T-cell (primary cell): ENCODE measurements at places on chromosomes 5 and 9. TPM values are rescaled to one million over a fixed set of nuclear protein-coding genes. Genes with fewer than 3 reads are reported as not detected.

The CAAP1 gene
- 16.3 TPM for total RNA-seq

The ECSCR gene
- total RNA-seq = not detected

The CTXN3 gene
- not detected for total RNA-seq

The TRAF1 gene
- 170 TPM for total RNA-seq

DNA sequence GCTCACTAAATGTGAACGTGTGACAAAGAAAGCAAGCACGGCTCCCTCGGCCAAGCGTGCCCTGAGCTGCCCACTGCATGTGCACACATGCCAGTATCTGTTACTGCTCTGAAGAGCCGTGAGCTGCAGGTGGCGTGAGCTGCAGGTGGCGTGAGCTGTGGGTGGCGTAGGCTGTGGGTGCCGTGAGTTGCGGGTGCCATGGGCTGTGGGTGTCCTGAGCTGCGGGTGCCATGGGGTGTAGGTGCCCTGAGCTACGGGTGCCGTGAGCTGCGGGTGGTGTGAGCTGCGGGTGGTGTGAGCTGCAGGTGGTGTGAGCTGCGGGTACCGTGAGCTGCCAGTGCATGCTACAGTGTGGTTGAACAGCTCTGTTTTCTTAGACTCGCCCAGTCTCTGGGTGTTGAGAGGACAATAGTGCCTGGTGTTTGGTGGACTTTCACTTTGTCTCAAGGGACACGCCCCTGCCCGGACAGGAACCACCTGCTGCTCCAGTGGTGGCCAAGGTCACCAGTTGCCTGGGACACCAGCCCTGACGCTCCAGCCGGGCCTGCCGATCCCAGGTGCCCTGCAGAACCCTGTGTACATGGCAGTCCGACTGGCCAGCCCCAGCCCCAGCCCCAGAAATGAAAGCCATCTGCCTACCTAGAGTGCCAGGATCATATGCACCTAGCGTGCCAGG is 6.7 kb downstream of the CCDC187 start:
- no peak for DNase-seq

GRCh38 chr5:173733831-173734501 is 117.5 kb upstream of the BOD1 start:
- DNase-seq = no peak

GRCh38 chr5:6548756-6549285 is 84.0 kb downstream of the NSUN2 start:
- DNase-seq = no peak

The PCDHB12 gene
- not detected for total RNA-seq

The CYFIP2 gene
- total RNA-seq = 398 TPM

DNA sequence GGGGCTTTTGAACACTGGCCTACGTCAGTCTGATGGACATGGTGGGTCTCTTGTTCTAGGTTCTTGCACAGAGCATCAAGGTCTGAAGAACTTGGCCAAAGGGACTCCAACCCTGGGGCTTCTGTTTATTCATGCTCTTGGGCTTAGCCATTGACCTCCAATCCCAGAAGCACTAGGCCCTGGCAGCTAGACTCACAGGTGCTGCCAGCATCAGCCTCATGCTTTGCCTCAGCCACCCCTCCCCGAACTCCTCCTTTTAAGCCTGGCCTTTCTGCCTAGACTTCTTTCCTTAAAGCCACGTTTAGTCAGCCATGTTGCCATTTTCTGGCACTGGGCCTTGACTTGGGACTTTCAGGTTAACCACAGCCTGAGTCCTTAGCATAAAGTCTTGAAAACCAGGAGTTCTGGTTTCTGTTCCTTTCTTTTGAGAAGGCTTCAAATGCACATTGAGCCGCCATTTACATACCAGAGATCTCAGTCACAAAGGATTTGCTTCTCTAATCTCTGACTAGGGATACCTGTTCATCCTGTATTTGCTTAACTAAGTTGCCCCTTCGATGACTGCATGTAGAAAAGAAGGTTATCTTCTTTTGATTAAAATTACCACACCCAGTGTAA is 54.7 kb downstream of the ANGPTL2 start:
- DNase-seq = no peak

DNA sequence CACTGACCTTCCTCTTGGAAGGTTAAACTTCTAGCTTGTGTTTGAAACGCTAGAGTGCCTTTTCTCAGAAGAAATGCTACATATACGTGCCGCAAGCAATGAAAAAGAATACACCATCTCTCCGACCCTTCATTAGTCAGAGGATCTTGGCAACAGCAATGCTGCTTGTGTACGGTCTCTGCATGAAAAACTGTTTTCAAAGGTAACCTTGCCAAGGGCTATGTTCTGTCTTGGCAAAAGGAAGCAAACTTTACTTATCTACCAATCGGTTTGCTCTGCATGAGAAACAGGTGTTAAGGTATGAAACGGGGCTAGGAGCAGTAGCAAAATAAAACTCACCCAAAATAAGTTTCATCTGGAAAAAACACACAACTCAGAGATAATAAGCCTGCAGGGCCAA is 297.8 kb downstream of the FBXL17 start:
- DNase-seq = no peak

DNA sequence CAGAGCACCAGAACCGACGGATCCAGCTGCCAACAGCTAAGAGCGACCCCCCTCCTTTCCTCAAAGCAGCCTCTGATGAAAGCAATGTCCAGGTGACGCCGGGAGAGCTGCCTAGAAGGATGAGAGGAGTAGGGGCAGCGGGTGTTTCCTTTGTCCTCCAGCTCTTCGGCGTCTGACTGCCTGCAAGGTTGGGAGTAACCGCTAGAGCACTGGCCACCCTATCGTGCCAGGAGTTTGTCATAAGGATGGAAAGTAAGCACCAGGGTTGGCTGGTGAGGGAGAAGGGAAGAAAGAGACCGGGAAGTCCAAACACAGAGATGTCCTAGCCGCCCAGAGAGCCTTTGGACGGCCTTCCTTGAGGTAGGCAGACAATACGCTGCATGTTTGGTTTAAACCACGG is 10.8 kb downstream of the MRPL36 start:
- DNase-seq = no peak

DNA sequence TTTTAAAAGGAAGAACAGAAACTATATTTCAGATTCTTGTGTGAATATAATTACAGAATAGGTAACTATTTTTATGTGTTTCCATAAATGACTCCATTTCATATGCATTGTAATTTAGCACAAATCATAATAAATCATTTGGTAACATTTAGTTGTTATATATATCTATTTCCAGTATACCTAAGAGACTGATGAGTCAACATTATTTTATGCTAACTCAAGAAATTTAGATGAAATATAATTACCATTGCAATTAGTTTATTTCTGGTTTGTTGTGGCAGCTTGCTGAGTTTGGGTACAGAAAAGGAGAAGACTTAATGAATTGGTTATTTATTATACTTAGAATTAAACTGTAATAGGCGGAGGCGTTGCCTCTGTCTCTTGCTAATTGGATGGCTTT is 314.9 kb downstream of the KCTD16 start:
- no peak for DNase-seq

DNA sequence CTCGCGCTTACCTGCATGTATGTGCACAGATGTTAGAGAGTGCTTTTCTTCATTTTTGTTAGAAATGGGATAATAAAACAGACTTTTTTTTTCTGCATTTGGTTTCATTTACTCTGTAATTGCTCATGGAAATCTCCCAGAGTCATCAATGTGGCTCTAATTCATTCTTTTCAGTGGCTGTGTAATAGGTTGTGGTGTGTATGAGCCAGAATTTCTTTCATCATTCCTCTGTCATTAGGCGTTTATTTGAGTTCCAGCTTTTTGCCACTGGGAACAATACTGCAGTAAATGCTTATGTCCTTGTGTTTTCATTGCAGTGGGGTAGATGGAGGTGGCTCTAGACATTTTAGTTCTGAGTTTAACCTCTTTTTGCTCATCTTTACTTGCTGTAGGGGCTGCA is 118.9 kb downstream of the NXNL2 start:
- DNase-seq = no peak

The TMEM252 gene
- not detected for total RNA-seq

GRCh38 chr9:13387734-13388067 is 108.2 kb upstream of the MPDZ start:
- DNase-seq = no peak

The ZDHHC12 gene
- 25.2 TPM for total RNA-seq
